T-helper 1 cell (primary cell): ENCODE measurements at places on chromosomes 11 and 22.
A peak's percentile ranks its signal among the peaks of the same experiment; 100 is the strongest.

DNA sequence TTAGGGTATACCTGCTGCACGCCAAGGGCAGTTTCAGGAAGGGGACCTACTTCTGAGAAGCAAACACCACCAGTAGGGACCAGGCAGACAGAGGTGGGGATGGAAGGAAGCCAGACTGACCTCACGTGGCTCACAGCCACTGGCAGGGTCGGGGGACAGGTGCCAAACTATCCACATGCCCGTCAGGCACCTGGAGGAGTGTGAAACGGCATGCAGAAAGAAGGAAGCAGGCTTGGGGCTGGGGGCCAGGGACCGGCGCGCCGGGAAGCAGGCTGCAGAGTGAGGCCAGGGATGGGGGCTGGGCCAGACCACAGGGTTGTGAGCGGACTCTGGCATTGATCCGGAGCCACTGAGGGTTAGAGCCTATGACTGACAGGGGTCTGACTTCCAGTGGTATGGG is 47.5 kb downstream of the CDKN1C start:
- DNase-seq: no peak

DNA sequence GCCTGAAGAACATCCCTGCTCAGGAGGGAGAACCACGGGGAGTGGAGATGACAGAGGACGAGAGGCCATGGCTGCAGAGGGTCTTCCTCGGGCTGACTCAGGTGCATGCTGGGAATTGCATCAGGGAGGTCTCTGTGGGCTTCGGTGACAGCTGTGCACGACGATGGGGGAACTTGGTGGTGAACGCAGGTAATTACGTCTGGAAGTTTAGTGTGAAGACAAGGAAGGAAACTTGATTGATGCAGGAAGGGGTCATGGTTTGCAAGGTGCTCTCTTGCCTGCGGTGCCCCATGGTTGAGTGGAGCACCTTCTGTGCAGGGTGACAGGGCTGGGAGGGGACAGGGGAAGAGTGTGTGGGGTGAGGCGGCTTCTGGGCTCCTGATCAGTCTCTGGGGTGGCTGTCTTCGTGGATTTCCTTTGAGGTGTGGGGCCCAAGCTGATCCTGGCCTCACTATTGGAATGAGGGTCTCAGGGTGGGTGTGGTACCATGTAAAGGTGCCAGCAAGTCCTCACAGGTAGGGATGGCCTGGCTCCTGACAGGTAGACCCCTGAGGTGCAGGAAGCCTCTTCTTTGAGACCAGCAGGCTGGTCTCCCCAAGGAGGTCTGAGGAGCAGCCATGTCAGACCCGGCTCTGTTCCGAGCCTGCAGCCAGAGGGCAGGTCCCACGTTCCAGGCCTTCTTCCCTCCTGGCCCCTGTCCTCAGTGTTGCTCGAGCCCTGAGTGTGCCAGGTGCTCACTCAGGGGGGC is 1020.1 kb downstream of the TBC1D22A start:
- no peak for DNase-seq

- DNase-seq: no peak
These were observed 670 bp downstream of the SC5D start for GRCh38 chr11:121293288-121293594.

DNA sequence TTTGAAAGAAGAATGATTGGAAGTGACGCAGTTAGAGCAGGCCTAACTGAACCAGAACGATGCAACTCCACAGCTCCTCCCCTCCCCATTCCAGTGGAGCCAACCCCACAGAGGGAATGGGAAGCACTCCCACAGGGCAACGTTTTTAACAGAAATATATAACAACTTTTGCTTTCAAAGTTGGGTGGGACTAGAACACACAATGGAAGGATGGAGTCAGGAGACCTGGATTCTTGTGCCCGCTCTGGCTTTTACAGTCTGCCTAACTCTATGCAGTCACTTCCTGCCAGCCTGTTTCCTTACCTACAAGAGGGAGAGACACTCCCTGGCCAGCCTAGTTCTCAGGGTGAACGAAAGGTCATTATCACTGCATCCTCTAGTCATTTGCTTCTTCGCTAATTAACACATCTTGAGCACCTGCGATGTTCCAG is 75.5 kb downstream of the PACSIN2 start:
- DNase-seq: no peak

DNA sequence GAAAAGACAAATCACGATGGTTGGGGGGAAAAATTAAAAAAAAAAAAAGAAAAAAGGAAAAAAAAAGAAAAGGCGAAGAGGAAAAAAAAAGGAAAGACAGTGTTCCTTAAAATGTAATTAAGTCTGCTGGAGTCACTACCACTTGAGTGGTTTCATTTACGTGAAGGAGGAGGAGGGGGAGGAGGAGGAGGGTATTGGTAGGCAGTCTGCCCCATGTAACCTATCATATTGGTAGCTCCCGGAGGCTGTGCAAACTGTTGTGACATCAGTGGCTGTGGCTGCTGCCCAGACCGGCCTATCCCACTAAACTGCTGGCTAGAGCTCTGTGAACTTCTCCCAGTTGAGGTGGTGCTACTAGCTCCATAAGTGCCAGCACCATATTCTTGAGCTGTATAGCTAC is 17.9 kb downstream of the KDELR3 start:
- DNase-seq: no peak

DNA sequence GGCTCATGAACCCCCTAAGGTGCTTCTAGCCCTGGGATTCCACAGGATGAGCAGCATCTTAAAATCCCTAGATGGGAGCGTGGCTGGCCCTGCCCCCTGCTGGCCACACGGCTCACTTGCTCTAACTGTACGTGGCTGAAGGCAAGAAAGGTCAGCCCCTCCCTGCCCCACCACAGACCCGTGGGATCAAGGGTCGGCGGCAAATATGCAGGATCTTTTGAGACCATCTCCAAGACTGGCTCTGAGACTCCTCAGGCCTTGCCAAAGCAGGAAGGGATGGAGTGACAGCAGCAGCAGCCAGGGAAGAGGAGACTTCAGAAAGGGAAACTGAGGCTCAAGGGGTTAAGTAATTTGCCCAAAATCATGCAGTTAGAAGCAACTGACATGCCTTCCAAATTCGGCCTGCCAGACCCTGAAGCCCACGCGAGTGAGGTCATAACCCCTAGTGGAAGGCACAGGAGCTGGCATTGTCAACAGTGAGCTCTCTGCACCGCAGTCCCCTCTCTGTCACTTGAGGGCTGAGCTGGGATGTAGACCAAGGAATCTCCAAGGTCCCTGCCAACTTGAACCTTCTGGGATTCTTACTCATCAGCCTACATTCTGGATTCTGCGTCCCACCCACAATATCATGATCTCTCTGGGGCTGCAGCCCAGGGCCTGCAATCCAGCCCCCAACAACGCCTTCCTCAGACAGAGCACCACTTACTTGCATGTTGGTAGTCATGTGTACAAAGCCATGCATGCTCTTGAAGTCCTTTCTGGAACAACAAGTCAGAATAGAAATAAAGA is 31.4 kb downstream of the CREB3L1 start:
- DNase-seq: peak; percentile 44
